GM04503 (cell line): ENCODE measurements at places on chromosomes 1 and 21.

DNA sequence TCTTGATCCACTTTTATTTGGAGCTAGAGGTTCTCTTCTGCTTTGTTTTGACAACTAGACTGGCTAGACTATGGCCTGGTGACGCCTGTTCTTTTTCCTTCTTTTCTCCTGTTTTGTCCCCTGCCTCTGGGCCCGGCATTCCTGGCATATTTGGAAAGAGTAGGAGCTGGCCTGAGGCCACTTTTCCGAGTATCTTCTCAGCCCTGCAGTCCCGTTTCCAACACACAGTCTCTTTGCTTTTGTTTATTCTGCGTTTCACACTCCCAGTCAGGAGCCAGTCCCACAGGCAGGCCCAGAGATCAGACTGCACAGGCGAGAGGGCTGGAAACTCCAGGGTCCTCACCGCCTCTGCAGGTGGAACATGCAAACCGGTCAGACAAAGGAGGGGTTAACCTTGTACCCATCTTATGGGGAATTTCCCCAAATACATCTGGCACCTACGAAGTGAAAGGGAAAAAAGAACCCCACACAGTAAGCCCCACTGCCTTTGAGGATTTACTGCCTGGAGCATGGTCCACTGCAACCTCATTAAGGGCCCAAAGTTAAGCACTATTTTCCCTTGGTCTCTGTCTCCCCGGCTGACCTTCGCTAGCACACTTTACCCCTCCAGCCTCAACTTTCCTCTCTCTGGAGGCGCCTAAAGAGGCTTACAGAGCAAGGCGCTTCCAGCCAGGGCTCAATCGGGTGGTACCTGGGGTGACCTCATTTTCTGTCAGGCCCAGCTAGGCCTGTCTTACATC is 141.1 kb downstream of the TOMM20 start:
- peak; percentile 90 for DNase-seq

DNA sequence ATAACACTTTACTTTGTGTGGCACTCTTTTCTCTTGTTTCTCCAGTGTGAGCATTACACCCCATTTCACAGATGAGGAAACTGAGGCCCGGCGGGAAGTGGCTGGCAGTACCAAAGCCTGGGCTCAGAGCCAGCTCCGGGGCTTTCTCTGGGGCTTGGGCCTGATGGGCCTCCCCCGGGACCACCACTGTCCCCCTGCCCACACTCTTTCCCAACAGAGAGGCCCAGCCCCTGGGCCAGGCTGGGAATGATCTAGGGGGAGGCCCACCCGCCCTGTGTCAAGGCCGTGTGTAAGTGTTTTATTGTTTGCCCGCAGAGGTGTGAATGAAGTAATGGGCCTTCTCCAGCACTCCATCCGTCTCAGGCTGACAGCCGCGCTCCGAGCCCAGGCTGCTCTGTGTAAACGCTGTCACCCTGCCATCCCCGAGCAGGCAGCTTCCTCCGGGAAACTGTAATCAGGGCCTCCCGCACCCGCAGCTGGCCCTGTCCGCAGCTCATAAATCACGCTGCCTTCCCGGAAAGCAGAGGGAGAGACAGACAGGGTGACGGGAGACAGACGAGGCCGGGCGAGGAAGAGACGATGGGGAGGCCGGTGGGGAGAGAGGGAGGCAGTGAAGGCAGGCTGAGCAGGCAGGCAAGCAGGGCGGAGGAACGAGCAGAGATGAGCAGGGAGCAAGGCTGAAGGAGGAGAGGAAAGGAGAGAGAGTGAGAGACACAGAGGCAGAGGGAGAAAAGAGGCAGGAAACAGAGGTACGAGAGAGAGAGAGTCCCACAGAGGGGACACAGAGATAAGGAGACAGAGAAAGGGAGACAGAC is 109.7 kb upstream of the ZBTB40 start:
- DNase-seq = peak; percentile 20

- DNase-seq = no peak
Observed at GRCh38 chr1:172391976-172392375, 28.5 kb upstream of the C1orf105 start.

DNA sequence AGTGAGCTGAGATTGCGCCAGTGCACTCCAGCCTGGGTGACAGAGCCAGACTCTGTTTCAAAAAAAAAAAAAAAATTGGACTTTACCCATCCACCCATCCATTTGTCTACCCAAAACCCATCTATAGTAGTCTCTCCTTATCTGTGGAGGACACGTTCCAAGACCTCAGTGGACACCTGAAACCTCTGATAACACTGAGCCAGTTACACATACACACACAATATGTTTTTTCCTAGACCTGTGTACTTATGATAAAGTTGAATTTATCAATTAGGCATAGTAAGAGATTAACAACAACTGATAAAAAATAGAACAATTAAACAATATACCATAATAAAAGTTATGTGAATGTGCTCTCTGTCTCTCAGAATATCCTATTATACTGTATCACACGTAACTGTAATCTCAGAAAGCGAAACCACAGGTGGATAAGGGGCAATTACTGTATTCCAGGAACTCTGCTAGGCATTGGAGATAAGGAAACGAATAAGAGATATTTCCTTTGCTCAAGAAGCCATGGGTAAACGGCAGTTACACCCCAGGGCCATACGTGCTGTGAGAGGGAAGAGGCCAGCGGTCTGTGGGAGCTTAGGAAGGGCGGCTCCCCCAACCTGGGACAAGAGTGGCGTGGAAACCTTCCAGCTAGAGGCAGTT is 84.2 kb upstream of the DISP3 start:
- no peak for DNase-seq

- DNase-seq = no peak
Observed at GRCh38 chr1:168942165-168942564, 164.3 kb upstream of the ATP1B1 start.

- DNase-seq = no peak
Observed at GRCh38 chr21:38223893-38224540, 32.8 kb upstream of the KCNJ15 start.

GRCh38 chr21:17461582-17461981 is 51.3 kb upstream of the CXADR start:
- DNase-seq = no peak

GRCh38 chr1:19311503-19311930 is 427 bp downstream of the AKR7A2 start:
- no peak for DNase-seq

GRCh38 chr1:228308085-228308601 is 98.5 kb downstream of the TRIM11 start:
- DNase-seq = no peak

DNA sequence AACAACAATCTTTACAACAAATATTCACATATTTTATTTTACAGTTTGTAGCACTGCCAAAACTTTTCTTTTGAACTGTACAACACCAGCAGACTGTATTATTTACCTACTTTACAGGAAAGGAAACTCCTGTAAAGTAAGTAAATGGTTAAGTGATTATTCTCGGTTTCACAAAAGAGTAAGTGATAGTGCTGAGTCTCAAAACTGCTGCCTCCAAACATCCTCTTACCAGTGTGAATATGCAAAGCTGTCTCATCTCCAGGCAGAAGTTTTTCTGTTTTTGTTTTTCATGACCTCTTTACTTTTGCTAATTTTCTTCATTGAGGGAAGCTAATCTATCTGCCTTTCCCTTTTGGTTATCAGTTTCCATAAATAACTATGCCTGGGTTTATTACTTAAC is 286.7 kb downstream of the SRGAP2C start:
- DNase-seq = no peak

GRCh38 chr1:10943041-10943440 is 69.4 kb upstream of the TARDBP start:
- no peak for DNase-seq

DNA sequence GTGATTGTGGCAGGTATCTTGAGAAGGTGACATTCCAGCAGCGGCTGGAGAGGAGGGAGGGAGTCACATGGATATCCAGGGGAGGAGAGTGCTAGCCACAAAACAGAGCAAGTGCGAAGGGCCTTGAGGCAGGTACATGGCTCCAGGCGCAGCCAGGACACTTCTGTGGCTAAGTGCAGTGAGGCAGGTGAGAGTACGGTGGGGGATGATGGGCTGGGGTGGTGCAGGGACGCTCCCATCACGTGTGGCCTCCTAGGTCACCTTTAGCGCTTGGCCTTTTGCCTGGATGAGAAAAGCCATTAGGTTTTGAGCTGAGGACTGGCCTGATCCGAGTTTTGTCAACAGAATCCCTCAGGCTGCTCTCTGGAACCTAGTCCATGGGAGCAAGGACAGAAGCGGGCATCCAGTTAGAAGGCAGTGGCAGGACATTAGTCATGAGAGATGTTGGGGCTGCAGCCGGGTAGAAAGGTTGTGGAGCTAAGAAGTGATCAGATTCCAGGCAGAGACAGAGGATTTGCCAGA is 31.6 kb downstream of the SMYD2 start:
- DNase-seq = no peak

DNA sequence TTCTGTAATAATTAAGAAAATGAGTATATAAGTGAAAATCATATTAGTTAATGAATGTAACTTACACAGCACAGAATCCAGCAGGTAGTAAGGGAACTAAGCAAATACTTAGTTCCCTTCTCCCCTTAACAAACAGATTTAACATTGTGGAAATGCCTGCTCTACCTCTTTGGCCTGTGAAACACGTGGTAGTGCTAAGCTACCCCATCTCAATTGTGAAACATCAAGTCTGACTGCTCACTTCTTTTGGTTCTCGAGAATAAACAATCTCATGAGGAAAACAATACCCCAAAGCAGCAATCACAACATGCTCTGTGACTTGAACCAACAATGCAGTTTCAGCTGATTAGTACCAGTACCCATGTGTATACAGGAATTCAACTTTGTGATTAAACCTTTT is 4.7 kb downstream of the MYSM1 start:
- DNase-seq = no peak

DNA sequence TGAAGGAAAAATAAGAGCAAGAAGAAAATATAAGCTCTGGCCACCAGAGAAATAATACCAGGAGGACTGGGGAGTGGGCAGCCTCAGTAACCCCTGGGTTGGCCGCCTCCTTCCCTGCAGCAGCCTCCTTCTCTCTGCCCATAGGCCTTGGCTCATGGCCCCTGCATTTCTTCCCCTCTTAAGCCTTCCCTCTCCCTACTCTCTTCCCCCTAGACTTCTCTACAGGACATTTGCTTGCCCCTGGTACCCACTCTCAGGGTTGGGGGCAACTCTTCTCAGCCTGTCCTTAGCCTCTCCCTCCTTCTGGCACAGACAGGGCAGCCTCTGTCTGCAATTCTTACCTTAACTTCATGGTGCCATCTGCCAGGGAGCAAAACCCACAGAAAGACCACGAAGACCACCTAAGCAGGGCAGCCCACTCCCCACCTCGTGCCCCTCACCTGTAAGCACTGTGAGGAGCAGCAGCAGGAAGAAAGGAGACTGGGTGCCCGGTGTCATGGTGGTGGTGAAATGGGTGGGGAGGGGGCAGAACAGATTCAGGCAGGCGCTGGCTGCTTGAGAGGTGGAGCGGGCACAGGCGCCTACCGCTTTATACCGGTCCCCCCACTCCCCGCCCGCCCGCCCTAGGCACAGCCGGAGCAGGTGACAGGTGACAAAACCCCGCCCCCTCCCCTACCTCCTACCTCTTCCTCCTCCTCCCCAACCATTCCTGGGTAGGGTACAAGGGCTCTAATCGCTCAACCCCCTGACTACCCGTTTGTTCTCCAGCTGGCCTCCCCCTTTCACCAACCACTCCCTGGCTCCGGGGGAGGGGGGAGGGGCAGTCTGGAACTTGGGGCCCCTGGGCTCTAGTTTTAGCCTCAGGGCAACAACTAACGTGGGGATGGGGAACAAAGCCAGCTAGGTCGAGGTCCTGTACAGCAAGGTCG is 15.1 kb downstream of the THBS3 start:
- DNase-seq = no peak

DNA sequence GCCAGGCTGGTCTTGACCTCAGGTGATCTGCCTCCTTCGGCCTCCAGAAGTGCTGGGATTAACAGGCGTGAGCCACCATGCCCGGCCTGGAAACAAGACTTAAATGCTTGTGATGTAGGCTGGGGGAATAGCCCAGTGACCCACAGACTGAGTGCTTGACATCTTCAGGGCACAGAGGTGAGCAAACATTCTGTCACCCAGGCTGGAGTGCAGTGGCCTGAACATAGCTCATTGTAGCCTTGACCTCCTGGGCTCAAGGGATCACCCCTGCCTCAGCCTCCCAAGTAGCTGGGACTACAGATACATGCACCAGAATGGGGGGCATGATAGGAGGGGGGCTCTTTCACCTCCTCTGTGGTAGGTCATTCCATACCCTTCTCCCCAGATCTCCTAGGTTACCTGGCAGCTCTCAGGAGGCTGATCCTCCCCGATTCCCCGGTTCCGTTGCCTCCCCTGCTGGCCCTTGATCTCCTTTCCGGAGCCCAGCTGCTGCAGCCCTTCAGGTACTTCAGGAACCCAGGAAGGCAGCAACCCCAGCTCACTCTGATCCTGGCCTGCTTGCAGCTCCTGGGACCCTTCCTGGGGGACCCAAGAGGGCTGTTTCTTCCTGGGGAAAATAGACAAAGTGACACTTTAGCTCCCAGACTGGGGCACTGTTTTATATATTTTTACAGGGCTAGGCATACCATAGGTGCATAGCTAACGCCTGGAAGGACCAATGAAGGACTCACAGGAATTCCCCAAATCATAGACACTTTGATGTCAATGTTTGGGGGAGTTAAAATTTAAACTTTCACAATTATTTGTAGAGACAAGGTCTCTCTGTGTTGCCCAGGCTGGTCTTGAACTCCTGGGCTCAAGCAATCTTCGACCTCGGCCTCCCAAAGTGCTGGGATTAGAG is 11.8 kb downstream of the SPATA21 start:
- DNase-seq = no peak
